LHCN-M2 (cell line): ENCODE measurements at places on chromosomes 6 and 20.

DNA sequence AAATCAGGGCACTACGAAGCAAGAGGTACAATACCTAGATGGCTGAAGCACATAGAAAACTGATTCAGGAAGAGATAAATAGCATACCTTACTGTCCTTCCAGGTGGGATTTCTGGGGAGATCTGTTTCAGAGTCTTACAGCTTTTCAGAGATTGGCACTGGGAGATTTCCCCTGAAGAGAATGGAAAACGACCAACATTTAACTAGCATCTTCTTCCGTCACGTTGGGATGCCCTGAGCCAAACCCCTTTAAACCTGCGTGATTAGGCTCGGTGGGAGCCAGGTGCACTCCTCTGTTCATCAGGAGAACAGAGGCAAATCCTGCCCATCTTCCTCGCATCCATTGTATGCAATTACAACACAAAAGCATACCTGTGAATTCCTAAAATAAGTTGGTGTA is 614.5 kb downstream of the HDGFL1 start:
- DNase-seq, result no peak

- no peak for DNase-seq
Measured at GRCh38 chr6:118249680-118250079, 298.4 kb upstream of the PLN start.

GRCh38 chr6:30722280-30723112 is 2.3 kb downstream of the TUBB start:
- peak; percentile 78 for DNase-seq

- DNase-seq, result no peak
Measured at GRCh38 chr6:147311218-147311617, 107.0 kb downstream of the STXBP5 start.

GRCh38 chr6:159821122-159821521 is 21.0 kb downstream of the PNLDC1 start:
- DNase-seq, result no peak

DNA sequence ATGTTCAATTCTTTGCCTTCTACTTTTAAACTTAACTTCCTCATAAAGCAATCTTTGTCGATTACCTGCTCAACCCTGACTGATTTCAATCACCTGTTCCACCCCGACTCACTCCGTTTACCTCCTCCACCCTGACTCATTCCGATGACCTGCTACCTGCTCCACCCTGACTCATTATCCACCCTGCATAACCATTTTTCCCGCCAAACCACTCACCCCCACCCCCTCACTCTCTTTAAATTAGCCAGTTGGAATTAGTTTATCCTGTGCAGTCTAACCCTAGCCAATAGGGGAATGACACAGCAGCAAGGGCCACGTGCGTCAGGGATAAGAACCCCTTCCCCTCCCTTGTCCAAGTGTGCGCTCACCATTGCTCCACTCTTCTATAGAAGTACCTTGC is 56.7 kb upstream of the MRAP2 start:
- DNase-seq, result no peak

DNA sequence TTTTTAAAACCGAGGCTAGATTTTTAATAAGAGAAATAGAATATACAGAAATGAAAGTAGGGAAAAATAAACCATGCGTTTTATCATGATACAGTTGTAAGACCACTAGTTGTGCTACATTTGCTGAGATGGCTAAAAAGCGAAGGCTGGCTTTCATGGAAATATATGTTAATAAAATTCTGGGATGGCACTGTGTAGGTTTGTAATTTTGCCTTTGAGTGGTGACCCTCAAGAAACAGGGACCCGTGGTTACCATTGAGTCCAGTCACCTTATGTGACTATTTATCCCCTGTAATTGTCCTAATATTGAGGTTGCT is 233.8 kb downstream of the ARHGAP18 start:
- no peak for DNase-seq

GRCh38 chr6:124254941-124255685 is 451.4 kb downstream of the NKAIN2 start:
- no peak for DNase-seq

DNA sequence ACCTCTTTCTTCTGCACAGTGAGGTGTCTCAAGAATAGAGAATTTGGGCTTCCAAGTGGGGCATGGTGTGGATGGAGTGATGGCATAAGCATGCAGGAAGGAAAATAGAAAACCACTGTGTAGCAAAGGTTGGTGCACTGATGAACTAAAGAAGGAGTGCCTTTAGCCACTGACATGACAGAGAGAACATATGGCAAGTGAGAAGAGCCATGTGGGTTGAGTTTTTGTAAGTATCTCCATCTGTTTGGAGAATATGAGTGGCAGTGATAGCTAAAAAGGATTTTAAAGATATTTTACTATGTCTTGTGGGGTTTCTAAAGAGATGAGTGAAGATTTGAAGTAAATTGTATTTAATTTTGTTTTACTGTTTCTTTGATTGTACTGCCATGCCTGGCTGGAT is 160.5 kb upstream of the GRIK2 start:
- no peak for DNase-seq
